ENCODE measurements at places on chromosomes 16 and 17.

- DNase-seq, result no peak
These were observed 1.5 kb upstream of the ABCC12 start for GRCh38 chr16:48157302-48157701.

- no peak for DNase-seq
These were observed 124.1 kb downstream of the SOX9 start for GRCh38 chr17:72244956-72245355.

GRCh38 chr17:33416131-33416530, 123.0 kb upstream of the ASIC2 start:
- no peak for DNase-seq

- no peak for DNase-seq
These were observed 218.3 kb downstream of the FTO start for GRCh38 chr16:53922067-53922806.

- DNase-seq, result no peak
These were observed 11.6 kb upstream of the LYRM9 start for GRCh38 chr17:27904534-27905446.

- no peak for DNase-seq
These were observed 114.3 kb downstream of the MSI2 start for GRCh38 chr17:57370619-57371018.

DNA sequence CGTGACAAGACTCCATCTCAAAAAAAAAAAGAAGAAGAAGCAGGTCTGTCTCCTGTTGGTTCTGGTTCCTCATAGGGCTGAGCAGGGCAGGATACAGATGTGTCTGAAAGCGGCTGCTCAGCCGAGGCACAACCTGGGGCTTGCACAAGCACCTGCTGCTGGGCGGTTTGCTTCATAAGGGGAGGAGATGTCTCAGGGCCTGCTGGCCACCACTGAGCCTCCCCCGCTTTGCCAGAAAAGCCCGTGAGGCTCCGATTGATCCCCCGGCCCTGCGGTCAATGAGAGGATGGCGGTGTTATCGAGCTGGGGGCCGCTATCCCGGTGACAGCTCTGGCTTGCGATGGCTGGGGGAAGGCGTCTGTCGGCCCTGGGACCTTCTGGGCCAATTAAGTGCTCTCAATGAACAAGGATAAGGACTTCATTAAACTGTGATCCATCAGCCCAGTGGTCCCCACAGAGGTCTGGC, 162.0 kb downstream of the SDK2 start:
- no peak for DNase-seq

DNA sequence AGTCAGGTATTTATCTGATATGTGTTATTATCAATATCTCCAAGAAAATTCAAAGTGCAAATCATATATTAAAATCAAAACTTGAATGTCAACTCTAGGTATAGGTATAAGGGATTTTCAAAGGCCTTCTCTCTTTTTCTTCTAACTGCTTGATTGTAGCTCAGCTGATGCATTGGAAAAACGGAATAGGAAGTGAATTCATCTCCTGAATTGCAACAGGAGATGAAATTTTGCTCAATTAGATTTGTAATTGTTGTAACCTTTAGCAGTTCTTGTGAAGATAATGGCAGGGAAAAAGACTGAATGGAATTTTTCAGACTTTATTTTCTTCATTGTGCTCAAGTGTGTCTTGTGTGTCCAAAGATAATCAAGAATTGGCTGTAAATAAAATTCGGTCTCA, 190.2 kb upstream of the KCNJ16 start:
- DNase-seq, result no peak

DNA sequence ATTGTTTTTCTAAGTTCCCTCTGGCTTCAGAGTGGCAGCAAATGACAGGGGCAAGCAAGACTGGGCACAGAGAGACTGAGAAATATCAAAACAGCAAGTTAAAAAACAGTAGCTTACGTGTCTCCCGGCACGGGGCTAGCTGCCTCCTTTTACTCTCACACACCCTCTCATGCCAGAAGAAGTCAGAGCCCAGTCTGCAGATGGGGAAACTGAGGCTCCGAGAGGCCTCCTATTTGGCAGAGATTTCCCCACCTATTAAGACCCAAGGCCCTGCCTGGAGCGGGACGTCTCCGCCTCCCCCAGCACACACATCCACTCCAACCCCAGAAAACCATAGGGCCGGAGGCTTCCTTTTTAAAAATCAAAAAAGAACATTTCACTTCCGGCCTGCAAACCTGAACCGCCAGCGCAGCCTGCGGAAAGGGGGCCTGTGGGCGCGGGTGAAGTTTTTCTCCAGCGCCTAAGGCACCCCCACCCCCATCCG, 832 bp downstream of the CARHSP1 start:
- DNase-seq, result no peak

DNA sequence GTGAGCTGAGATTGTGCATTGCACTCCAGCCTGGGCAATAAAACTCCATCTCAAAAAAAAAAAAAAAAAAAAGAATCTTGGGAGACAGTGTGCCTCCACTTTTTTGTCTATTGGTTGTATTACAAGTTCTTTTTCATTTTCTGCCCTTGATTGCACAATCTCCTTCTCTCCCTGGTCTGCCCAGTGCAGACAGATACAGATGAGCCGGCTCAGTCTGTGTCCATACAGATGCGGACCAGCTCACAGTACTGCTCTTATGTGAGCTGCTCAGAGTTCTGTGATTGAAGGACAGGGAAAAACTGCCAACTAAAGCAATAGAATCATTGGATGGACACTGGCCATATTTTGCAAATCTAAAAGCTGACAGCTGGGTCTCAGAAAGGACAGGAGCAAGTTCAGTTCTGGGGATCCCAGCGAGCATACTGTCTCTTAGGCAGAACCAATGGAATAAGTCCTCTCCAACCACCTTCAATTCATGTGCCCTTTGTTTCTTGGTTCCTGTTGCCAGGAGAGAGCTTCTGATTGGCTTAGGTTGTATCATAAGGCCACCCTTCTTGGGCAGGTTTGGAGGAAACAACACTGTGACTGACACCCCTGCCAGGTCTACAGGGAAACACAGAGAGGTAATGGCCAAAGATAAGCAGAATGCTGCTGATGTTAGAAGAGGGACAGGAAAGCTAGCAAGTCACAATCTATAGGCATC, 495.6 kb upstream of the HSBP1 start:
- DNase-seq, result no peak

GRCh38 chr17:75078284-75079022, 9.3 kb upstream of the SLC16A5 start:
- no peak for DNase-seq

- no peak for DNase-seq
These were observed 93.6 kb downstream of the CYLD start for GRCh38 chr16:50835358-50836060.

DNA sequence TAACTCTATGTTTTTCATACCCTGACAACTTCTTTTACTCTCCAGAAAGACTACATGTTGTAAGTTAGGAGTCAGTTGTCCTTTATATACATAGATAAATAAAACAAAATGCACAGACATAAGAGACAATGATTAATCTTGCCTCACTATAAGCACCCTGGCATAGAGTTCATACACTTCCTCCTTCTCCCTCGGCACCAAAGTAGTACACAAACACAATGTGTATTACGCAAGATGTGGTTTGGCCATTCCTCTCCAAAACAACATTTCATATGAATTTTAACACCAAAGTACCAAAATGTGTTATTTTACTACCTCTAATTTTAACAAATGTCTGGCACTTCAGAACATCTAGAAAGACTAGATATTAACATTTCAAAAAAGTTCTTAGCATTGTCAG, 17.2 kb upstream of the SLFN11 start:
- DNase-seq, result no peak

- no peak for DNase-seq
These were observed 16.1 kb upstream of the TNFRSF13B start for GRCh38 chr17:16987830-16988601.

GRCh38 chr17:81513372-81513752, 763 bp upstream of the ACTG1 start:
- no peak for DNase-seq

DNA sequence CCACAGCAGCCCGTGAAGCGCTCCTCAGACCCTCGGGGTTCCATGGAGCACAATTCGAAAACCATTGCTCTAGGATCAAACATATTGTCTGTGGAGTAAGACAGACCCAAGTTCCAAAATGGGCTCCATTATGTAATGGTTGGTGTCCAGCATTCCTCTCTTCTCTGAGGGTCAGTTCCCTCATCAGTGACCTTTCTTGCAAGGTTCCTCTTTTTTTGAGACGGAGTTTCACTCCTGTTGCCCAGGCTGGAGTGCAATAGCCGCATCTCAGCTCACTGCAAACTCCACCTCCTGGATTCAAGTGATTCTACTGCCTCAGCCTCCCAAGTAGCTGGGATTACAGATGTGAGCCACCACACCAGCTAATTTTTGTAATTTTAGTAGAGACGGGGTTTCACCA, 28.4 kb downstream of the PLXDC1 start:
- DNase-seq, result no peak

DNA sequence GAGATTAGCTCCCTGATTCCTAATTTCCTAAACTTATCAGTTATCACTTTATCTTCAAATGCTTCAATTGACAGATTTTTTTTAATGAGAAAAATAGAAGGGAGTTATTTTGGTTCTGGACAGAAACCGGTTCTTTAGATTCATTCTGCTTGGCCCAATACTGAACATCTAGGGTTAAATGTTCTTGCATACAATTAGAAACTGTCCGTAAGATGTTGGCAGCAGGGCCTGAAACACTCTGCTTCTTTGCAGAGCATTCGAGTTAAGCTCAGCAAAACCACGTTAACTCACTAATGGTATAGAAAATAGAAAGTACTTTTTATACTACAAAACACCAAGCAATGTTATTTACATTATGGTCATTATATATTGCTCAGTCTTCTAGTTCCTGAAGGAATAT, 7.2 kb downstream of the SHCBP1 start:
- no peak for DNase-seq

DNA sequence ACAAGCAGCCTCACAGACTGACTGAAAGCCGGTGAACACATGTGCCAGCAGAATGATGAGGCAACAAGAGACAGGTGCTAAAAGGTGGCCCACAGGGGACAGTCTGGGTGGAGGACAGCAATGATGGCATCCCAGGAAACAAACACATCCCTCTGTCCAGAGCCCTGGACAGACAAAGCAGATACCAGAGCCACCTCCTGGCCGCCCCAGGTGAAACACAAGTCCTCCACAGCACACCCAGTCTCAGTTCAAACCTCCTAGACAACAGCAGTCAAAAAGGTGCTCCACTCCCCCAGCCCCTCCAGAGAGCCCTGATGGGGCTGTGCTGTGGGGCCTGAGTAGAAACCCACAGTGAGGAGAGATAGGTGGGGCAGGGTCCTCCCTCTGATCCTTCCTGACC, 20.3 kb upstream of the CDH5 start:
- DNase-seq, result no peak

DNA sequence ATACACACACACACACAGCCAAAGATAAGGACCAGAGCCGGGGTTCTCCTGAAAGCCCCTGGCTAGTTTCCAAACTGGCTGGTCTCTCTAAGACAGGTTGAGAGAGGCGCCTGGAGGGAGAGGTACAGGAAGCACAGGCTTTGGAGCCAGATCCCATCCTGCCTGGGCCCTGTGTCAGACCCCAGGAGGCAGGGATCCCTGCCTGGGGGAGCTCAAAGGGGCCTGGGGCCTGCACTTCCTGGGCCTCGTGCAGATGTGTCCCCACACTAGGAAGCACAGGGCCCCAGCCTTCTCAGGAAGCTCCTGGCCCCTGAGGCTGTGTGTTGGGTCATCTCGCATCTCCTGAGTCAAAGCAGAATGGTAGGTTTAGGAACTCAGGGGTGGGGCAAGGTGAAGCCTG, 16.0 kb downstream of the SLC5A10 start:
- no peak for DNase-seq

DNA sequence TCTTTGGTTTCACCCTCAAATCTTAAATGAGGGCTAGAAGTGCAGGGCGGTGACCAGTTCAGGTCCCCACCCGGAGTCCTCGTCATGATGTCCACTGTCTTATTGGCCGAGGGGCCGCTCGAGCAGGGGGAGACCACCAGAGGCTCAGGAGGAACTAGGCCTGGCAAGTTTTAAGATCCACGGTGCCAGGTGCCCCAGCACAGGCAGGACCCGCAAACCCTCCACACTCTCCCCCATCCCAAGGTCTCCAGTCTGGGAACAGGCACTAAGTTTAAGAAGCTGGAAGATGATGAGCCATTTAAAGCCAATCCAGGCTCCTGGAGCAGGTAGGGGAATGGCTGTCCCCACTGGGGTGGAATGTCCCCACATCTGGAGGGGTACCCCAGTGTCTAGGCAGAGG, 4.1 kb downstream of the DLX3 start:
- DNase-seq, result no peak

DNA sequence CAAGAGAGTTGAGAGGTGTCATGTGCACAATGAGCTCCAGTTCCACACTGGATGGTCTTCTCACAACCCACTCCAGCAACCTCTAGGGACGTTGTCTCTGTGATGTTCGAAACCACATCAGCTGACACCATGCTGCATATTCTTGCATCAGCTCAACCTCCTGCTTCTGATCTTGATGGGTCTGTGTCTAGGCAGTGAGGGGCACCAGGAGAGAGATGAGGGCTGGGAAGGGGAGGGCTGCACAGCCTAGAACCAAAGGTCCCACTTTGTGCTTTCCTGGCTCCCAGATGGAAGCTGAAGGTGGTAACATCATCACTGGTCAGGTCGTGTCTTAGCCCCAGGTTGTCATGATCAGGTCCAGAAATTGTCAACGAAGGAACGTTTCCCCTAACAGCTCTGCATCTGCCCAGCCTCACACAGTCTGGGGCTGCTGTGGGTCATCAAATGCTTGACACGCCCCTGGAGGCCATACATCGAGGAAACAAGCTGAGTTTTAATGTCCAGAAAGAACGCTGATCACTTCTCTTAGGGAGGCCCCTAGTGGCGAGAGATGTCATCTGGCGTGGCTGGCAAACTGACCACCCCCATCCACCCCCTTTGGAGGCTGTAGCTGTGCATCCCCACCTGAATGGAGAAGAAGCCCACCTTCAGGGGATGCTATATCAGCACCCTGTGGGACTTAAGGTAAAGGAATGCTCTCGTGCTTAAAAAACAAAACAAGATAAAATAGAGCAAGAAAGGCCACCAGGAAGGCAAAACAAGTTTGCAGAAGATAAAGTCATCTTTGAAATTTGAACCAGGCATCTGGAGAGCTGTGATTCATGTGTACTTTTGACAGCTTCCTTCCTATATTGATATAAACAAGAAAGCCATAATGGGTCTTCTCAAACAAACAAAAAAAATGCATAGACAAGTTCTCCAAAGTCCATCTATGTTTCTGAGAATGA, 58.3 kb downstream of the WIPI1 start:
- no peak for DNase-seq

GRCh38 chr16:71965223-71965622, 35.0 kb downstream of the PKD1L3 start:
- no peak for DNase-seq

GRCh38 chr17:46201491-46201890, 8.3 kb upstream of the KANSL1 start:
- no peak for DNase-seq
